ENCODE measurements at places on chromosomes 12 and 14. TPM values are rescaled to one million over a fixed set of nuclear protein-coding genes. Genes with fewer than 3 reads are reported as not detected.

GRCh38 chr12:131276501-131277185 lies 322.9 kb downstream of the ADGRD1 start:
- DNase-seq = no peak

GRCh38 chr14:105061428-105062047 lies 3.7 kb downstream of the GPR132 start:
- DNase-seq = peak; percentile 44

DNA sequence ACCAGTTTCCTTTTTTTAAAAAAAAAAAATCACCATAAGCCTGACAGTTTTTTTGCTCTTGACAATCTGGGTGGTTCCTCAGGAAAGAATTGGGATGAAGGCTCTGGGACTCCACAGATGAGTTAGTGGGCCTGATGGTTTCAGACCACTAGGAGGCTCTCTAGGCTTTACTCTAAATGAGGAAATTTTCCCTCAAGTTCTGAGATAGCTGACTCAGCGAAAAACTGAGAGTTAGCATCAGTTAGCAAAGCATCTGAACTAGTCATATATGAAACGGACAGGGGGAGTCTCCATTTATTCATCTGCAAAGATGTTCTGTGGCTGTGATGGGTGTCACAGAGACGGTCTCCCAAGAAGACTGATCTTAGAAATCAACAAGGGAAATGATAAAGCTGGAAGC lies 314.3 kb upstream of the OR4E1 start:
- no peak for DNase-seq

- no peak for DNase-seq
These were observed 2.3 kb upstream of the CEBPE start for GRCh38 chr14:23121361-23121771.

DNA sequence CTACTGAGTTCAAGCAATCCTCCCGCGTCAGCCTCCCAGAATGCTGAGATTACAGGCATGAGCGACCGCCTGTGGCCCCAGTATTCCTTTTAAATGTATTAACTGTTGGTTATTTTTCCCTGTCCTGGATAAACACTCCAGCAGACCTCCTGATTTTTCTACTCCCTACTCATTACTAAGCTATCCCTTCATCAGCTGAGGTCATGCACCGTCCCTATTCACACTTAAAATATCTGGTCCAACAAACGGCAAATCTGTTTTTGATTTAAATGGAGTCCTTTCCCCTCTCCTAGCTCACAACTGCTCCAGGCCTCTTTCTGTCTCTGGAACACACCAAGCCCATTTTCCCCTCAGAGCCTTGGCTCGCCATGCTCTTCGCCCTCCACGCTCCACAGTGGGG lies 1003.3 kb upstream of the TMEM132C start:
- no peak for DNase-seq

ZNF605 gene
- 5.0 TPM for total RNA-seq

DNA sequence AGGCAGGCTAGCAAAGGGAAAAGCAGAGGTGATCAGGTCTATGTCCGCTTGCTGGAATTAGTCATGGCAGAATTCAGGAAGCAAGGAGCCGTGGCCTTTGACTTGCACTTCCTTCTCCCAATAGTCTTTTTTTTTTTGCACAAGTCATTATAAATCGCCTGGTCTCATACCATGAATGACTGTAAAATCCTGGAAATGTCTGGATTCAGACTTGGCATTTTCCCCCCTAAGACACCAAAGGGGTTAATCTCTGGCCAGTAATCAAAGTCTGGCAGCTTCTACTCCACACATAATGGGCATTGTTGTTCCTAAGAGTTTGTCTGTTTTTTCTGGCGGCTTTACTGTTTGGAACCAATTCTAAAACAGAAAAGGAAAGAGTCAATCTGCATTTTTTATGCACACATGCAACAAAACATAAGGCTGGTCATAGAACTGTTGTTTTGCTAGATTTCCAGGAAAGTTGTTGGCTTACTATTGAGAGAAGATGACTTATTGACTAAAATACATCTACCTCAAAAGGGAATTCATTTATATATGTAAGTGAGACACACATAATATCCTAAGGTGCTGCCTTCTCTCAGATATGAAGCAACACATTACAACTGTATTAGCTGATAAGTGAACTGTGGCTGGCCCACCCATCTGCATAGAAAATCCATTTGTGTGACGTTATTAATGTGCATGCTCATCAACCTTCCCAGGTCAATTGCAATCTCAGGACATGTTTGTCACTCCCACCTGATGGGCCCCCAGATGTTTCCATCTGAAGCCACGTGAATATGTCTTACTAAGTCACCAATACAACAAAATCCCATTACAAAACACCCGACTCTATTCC lies 157.3 kb downstream of the BTG1 start:
- DNase-seq = no peak

GRCh38 chr12:21656905-21657325 lies 727 bp downstream of the LDHB start:
- peak; percentile 32 for DNase-seq

TAS2R10 gene
- 0.19 TPM for total RNA-seq

HOXC4 gene
- 0.16 TPM for total RNA-seq

GRCh38 chr12:124150168-124150567 lies 144.7 kb upstream of the RFLNA start:
- no peak for DNase-seq

DNA sequence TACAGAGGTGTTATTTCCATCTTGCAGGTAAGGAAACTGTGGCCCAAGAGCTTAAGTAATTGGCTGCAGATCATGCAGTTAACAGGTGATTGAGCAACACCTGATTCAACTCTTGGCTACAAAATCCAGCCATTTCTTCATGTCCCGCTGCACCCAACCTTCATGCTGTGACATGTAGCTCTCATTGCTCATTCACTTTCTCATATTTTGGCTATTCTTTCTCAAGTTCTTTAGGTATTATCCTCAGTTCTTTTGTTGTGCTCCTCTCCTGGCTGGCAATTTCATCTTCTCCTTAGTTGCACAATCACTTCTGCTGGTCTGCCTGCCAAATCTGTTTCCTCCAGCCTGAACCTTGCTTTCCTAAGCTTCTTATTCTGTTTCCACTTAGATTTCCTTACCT lies 300.8 kb downstream of the SSPN start:
- no peak for DNase-seq

MIPOL1 gene
- total RNA-seq = not detected

DNA sequence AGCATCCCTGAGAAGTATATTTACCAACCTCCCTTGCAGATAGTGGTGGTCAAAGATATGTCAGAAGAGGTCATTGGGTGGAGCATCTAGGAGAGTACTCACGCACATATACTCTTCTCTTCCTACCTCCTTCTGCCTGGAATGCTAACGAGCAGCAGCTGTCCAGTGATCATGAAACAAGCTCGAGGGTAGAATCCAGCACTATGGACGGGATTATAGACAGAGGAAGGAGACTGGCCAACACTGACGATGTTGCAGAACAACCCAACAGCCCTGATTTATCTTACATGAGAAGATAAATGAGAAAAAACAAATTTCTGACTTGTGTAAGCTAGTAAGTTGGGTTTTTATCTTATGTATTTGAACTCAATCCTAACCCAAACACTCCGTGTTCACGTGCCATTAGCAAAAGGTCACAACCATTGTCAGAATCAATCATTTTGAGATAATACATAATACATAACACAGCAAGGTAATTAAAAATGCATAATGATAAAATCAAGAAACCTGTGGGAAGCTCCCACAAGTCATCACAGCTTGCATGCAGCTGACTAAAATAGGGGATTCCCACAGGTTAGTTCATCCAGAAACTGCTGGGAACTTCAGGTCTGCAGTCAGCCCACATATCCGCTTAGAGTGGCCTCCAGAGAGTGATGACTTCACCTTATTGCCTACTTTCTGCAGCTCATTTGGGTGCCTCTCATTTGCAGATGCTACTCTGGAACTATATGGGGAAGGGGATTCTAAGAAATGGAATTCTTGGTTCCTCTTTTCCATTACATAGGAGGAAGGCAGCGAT lies 36.3 kb upstream of the STK38L start:
- no peak for DNase-seq

KRT3 gene
- not detected for total RNA-seq

KRT8 gene
- total RNA-seq = 6.0 TPM

DNA sequence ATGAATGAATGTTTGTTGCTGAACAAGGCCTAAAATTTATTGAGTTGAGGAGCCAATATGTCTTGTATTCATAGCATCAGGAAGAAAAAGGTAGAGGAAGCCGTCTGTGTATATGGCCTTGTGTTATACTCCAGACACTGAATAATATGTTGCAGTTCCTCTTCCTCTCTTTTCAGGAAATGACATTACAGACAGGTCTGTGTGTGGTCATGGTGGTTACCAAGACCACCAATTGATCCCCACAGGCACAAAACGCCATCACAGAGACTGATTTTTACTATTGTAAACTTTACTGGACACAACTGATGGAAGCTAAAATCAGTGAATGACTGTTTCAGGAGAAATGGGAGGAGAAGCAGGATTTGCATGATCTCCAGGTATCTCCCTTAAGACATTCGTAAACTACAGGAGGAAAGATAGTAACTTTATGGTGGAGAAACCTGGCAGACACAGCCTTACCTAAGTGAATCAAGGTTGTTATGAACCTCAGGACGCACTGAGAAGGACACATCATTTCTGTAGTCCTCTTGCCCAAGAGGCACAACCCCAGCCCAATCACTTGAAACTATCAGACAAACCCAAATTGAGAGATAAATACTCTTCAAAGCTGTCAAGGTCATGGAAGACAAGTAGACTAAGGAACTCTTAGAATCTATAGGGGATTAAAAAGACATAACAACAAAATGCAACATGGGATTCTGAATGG lies 334.1 kb upstream of the RGS6 start:
- no peak for DNase-seq

DNA sequence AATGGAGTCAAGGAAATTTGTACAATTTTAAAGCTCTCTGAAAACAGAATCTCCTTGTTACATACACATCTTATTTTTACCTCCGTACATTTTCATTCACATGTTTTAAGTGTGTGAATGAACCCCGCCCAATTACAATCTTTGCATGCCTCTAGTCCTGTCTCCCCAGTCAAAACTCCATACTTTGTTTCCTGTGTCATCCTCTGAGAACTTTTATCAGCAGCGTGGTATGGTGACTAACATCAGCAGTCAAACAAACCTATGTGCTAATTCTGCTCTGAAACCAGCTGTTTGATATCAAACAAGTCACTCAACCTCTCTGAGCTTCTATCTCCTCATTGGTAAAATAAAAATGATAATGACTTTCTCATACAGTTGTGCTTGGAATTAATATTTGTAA lies 15.8 kb upstream of the ERGIC2 start:
- no peak for DNase-seq

GRCh38 chr12:28025821-28026505 lies 53.4 kb upstream of the PTHLH start:
- DNase-seq = no peak

CLEC7A gene
- not detected for total RNA-seq

DNA sequence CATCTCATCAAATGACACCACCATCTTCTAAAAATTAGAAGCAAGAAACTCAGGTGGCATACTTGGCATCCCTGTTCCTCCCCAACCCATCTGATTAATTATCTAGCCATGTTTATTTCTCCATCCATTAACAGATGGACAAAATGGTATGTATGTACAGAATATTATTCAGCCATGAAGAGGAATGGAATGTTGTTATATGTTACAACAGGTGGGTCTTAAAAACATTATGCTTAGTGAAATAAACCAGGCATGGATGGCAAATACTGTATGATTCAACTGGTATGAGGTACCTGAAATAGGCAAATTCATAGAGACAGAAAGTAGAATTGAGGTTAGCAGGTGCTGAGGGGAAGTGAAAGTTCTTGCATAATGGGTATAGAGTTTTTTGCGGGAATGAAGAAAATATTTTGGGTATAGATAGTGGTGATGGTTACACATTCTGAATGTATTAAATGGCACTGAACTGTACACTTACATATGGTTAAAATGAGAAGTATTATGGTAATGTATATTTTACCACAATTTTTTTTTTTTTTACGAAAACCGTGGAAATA lies 17.5 kb downstream of the YY1 start:
- no peak for DNase-seq

GRCh38 chr14:73397810-73398209 lies 60.5 kb downstream of the NUMB start:
- no peak for DNase-seq

DNA sequence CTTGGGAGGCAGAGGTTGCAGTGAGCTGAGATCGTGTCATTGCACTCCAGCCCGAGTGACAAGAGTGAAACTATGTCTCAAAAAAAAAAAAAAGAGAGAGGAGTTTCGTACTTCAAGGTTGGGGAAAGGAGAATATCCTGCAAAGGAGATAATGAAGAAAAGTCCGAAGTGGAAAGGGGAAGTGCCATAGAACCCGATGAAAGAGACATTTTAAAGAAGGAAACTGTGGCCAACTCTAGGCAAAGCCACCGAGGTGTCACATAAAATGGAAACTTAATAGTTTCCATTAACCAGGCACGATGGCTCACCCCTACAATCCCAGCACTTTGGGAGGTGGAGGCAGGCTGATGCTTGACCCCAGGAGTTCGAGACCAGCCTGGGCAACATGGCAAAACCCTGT lies 15.0 kb upstream of the LTBP2 start:
- no peak for DNase-seq

GRCh38 chr12:116172224-116172849 lies 105.2 kb downstream of the MED13L start:
- DNase-seq = peak; percentile 22

DNA sequence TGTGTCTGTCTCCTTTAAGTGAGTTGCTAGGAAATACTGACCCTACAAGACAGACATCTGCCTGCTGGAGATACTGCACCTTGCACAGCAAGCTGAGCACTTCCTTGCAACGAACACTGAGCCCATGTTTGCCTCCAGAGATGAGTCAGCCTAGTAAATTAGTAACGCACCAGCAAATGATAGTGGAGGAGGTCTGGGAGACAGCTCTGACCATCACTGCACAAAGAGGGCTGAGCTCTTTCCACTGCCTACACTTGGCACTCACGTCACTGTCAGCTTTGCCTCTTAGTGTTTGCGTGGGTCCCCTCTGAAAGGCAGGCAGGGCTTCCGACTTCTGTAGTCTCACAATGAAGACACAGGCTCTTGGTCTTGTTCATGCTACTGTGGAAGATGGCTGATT lies 109.0 kb downstream of the APAF1 start:
- no peak for DNase-seq

DNA sequence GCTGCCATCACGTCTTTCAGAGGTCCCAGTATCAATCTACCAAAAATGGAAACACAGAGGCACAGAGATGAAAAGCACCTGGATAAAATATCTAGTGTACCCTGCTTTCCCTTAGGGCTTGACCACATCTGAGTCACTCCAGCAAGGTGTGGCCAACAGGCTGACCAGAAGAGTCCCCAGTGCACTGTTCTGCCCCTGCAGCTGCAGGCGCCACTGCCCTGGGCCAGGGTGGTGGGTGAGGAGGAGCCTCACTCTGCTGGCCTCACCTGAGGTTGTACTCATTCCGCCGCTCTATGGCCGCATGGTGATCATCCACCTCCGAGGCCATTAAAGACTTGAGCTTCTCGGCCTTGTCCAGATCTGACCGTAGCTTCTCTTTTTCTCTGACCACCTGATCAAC lies 60.4 kb downstream of the NIN start:
- no peak for DNase-seq

CLEC2A gene
- not detected for total RNA-seq

GRCh38 chr14:65206448-65207096 lies 104.3 kb upstream of the MAX start:
- no peak for DNase-seq

GRCh38 chr12:65113621-65114035 lies 7.5 kb downstream of the WIF1 start:
- DNase-seq = no peak
